ENCODE measurements at places on chromosomes 12 and 14.

DNA sequence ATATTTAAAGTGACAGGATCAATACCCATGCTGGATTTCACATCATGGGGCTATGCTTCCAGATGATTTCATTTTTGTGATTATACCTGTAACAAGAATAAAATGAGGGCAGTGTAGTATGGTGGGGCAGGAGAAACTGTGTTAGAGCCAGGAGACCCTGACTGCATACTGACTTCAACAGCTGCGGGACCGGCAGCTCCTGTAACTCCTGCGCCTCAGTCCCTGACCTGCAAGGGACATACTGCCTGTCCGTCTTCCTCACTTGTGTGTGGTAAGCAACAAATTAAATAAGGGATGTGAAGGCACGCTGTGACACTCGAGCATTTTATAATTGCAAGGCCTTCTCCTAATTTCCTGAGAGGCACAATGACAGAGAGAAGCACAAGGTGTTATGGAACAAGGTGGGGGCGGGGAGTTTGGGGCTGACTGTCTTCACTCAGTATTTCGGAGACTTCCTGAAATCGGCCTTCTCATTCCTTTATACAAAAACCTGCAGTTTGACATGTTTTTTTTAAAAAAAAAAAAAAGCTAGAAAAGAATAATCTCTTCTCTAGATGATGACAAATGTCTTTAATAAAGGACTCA lies 164.2 kb downstream of the TTC7B start:
- no peak for DNase-seq

DNA sequence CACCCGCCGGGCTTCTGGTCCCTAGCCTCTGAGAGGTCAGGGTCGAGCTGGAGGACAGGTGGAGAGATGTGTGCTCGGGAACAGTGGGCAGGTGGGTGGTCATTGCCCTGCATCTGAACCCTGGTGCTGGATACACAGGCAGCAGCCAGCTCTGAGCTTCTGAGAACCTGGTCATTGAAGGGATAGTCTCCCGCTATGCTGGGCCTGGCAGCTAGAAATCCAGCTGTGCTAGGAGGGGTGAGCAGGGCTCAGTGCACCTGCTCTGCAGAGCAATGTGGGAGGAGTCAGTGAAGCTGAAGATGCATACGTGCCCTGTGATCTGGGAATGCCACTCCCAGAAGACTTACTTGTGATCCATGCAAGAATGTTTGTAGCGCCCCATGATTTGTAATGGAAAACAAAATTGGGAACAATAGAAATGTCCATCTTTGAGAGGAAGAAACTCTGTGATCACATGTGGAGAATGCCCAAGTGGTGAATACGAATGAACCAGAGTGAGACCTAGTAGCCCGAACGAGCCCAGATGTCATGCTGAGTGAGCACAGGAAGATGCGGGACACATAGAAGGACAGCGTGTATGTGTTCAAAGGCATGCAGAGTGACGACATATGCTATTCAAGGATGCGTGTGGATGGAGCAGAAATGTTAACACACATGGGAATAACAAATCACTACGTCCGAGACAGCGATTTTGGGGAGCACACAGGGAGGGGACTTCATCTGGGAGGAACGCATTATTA lies 63.4 kb downstream of the AACS start:
- no peak for DNase-seq

DNA sequence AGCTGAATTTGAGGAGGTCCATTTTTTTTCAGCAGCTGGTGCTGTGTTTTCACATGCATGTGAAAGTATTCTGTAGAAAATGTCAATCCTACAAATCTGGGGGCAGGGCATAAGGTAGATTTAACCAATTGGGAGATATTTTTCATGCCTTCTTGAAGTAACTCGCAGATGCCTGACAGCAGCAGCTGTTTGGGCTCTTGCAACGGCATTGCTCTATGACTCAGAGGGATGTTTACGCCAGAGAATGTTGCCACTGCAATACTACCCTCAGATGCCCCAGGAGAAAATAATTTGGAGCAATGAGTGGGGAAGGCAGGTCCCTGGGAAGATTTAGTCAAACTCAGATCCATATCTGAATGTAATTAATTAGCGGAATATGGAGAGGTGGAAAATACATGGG lies 42.5 kb upstream of the MYBPC1 start:
- no peak for DNase-seq

DNA sequence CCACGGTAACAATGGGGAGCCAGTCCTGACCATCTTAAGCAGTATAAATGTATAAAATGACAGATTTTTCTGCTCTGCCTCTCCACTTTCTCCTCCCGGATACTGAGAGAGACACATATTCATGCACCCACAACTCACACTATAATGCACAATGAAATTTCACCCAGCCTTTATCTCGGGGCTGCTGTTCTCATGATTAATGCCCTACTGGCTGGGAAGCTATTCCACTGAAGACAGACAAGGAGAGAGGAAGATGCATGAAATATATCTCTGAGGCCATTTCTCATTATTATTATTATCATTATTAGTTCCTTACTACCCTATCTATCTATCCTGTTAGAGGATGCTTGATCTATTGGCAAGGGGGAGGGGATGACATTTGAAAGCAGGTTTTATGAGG lies 501.7 kb downstream of the DIO2 start:
- DNase-seq: no peak

DNA sequence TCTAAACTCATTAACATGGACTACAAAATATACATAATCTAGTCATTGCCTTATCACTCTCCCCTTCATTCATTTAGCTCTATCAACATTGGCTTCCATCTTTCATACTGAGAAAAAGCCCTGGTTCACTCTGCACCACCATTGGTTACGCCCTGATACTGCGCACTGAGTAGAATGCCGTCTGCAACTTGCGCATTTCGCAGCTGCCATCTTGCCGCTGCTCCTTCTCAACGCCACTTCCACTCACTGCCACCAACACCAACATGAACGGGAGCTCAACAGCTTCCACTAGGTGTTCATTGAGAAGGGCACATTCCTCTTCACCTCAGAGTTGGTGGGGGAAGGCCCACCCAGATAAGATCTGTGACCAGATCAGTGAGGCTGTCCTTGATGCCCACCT lies 71.3 kb downstream of the EEA1 start:
- DNase-seq: no peak

DNA sequence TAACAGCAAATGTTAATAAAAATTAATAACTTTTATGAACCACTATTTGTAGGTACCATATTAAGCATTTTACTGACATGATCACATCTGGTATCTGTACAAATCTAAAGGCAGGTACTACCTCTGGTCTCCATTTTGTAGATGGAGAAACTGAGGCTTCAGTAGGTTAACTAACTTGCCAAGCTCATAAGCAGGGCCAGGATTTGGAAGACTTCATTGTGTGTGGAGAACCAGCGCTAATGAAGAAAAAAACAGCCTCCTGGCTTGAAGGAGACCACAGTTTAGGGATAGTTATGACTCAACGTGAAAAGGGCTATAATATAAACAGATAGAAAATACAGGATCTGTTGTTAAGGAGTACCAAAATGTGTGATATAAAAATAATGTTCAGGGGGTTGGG lies 1.0 kb downstream of the NUP37 start:
- DNase-seq: no peak

- no peak for DNase-seq
These were observed 183.1 kb downstream of the EGLN3 start for GRCh38 chr14:33767586-33768457.

- DNase-seq: no peak
These were observed 13.8 kb downstream of the RCOR1 start for GRCh38 chr14:102606296-102606695.

GRCh38 chr12:5227708-5228373 lies 184.2 kb downstream of the KCNA5 start:
- DNase-seq: no peak
